A172 (cell line): ENCODE measurements at places on chromosomes 1 and 21. TPM values are rescaled to one million over a fixed set of nuclear protein-coding genes. Genes with fewer than 3 reads are reported as not detected.

Gene HSPA6
- total RNA-seq = 1.2 and 1.7 TPM in 2 replicates

Gene PPM1J
- total RNA-seq = 0.36 and 0.53 TPM in 2 replicates

Gene LCE3E
- not detected in 2 replicates for total RNA-seq

Gene CRP
- total RNA-seq = not detected in 2 replicates

Gene SERPINC1
- not detected in 2 replicates for total RNA-seq

Gene TCHH
- 0.02 TPM in 1 of 2 replicates, not detected in the other for total RNA-seq

Gene ZNF648
- not detected in 2 replicates for total RNA-seq

Gene CNR2
- not detected in 2 replicates for total RNA-seq

Gene PYHIN1
- not detected in 2 replicates for total RNA-seq

Gene VWA1
- 0.91 and 2.0 TPM in 2 replicates for total RNA-seq

Gene TNNT2
- 0.45 and 2.9 TPM in 2 replicates for total RNA-seq

Gene PRXL2B
- total RNA-seq = 23.1 and 27.9 TPM in 2 replicates

- no peak for DNase-seq
These were observed 253.5 kb downstream of the NTNG1 start for GRCh38 chr1:107394301-107394700.

DNA sequence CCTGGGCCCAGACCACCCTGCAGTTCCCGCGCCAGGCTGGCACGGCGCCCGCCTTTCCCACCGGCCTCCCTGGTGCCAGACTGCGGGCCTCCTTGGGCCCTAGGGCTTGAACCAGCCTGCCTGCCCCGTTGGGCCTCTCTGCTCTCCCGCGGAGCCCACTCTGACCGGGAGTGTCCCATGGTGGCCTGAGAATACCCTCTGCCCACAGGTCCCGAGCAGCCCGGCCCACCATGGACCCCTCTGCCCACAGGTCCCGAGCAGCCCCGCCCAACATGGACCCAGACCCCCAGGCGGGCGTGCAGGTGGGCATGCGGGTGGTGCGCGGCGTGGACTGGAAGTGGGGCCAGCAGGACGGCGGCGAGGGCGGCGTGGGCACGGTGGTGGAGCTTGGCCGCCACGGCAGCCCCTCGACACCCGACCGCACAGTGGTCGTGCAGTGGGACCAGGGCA lies 7.9 kb downstream of the MIB2 start:
- DNase-seq = no peak

- no peak for DNase-seq
These were observed 5.1 kb downstream of the PODN start for GRCh38 chr1:53066891-53067738.

DNA sequence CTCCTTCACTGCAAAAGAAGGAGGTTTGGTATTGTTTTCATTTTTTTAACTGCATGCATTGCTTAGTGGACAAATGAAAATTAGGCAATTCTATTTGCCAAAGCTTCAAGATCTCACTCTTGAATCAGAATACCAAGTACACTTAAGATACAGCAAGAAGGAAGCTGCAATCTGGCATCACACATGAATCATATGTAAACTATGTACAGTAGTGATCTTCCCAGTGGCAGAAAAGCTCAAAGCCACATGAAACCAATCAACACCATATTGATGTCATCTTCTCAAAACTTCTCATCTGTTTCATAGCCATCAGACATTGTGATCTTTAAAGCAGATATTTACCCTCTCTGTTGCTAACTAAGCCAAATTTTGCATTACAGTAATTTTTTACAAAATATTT lies 550.1 kb downstream of the LTN1 start:
- DNase-seq = no peak

GRCh38 chr21:39645331-39645730 lies 32.6 kb downstream of the B3GALT5 start:
- no peak for DNase-seq

- no peak for DNase-seq
These were observed 304 bp upstream of the GNG12 start for GRCh38 chr1:67833602-67833940.

GRCh38 chr1:52579415-52579814 lies 22.8 kb upstream of the GPX7 start:
- no peak for DNase-seq

- DNase-seq = no peak
These were observed 1208.7 kb downstream of the BRINP3 start for GRCh38 chr1:189269011-189269410.

- DNase-seq = no peak
These were observed 27.2 kb downstream of the CAPN2 start for GRCh38 chr1:223739366-223740037.

DNA sequence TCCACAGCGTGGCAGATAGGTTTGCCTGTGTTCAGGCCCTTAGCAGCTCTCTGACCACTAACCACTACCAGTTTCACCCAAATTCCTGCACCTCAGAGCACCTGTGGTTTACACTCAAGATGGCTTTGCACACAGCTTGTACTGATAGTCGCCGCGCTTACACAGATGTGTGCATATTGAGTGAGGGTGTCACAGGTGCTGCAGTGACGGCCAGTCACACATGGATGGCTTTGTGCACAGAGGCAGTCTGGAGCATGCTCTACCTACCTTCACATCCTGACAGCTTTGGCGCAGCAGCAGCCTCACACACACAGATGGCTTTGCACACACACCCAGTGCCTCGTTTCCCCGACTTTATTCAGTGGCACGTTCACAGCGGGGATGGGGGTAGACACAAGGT lies 7.5 kb downstream of the DMAP1 start:
- DNase-seq = no peak

DNA sequence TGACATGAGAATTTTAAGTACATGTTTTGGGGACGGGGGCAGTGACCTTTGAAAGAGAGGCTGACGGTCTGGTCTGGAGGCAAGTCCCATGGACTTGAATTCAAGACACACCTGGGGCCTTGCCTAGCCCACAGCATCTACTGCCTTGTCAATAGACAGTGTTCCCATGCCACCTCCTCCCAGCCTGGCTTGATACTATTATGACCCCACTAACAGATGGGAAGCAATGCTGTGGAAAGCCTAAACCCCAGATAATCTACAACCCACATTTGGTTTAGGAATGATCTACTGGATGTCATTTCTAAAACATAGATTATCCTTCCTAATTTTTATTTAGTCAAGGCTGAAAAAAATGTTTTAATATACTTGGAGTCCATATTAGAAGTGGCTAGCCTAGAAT lies 17.8 kb upstream of the NFASC start:
- DNase-seq = no peak

- no peak for DNase-seq
These were observed 45.4 kb upstream of the POFUT2 start for GRCh38 chr21:45332981-45333582.

DNA sequence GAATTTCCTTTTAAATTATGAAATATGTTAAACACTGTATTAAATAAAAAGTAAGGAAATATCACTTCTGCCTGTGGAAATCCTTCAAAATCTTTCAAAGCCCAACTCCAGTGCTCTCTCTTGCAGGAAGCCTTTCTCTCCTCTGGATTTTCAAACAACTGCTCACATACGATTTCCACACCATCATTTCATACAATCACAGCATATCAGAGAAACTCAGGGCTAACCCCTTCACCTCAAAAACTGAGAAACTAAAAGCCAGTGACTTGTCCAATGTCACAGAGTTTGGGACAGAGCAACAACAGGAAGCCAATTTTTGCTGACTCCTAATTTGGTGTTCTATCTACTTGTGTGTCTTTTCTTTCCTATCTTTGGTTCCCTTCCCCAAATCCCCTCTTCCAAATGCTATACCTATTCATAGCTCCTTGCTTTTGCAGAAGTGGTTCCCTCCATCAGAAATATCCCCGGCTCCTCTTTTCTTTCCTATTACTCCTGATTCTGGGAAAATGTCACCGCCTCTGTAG lies 12.4 kb upstream of the TAL1 start:
- no peak for DNase-seq

DNA sequence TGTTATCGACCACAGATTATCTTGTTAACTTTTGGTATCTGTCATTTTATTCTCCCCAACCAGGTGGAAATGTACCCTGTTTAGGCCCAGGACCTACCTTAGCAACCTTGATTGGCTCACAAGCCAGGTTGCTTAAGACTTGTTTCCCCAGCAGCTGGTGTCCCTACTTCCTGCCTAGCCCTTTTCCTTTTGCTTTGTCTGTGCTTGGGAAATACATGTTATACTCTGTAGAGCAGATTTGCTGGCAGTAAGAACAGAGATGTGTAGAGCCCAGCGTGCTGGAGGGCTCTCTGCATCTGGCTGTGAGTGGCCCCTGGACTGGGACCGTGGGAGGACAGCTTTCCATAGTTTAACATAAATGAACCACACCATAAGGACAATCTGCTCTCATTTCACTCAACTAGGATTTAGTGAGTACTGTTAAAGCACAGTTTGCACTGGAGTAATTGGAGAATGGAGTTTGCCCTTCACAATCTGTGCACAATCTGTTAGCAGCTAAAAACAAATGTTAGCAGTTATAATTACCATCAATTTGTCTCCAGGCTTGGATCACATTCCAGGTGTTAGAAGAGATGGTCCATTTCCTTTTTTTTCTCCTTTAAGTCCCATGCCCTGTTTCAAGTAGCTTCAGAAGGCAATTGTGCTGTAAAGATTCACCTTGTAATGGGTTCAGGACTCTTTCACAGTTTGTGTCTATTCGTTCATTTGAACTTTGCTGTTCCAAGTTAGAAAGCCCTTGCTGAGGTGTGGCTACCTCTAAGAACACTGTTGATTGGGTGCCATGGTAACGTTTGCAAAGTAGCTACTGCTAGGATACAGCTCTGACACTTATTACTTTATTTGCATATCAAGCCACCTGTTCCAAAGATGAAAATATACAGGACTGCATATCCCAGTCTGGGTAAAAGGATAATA lies at the start of gene APOBEC4:
APOBEC4 (minus strand) TSS at position 770 of the 915 bp plus-strand sequence. CDS start 4,535 bp downstream, outside the sequence.
- DNase-seq = no peak

GRCh38 chr1:244330318-244330625 lies 121.4 kb downstream of the ADSS2 start:
- DNase-seq = no peak

DNA sequence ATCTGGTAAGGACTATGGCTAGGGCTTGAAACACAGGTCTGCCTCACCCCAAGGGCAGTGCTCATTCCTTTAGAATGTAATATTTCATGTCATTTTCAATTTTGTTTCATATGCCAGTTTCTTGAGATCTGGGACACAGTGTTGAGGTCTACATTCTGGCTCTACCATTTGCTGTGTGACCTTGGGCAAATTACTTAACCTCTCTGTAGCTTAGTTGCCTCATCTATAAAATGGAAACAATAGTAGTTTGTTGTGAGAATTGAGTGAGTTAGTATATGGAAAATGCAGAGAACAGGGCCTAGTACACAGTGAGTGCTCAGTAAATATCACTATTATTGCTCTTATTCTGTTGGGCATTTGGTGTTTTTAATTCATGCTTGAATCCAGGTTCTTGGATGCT lies 84.4 kb downstream of the WDR3 start:
- DNase-seq = no peak

GRCh38 chr1:219143735-219144134 lies 29.9 kb upstream of the LYPLAL1 start:
- DNase-seq = peak; percentile 63

DNA sequence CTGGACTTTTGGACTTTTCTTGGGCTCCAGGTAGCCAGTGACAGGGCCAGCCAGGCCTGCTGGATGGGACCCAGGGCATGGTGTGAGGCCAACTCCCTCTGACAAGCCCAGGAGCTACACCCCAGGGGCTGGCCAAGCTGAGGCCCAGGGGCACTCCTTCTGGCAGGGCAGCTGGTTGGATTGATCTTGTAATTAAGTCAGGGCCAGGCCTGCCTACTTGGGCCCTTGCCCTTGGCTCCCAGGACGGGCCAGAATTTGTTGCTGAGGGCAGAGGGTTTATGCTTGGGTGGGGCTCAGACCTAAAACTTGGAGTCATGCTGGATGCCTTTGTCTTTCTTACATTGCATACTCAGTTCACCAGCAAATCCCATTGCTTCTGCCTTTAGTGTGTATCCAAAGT lies 20.7 kb downstream of the KCNA2 start:
- no peak for DNase-seq

GRCh38 chr21:31538816-31539215 lies 120.7 kb upstream of the SOD1 start:
- no peak for DNase-seq

GRCh38 chr1:208183977-208184911 lies 59.9 kb downstream of the PLXNA2 start:
- peak; percentile 99 for DNase-seq

GRCh38 chr1:197923038-197923437 lies 5.9 kb downstream of the LHX9 start:
- no peak for DNase-seq

- DNase-seq = peak; percentile 51
These were observed 340.2 kb upstream of the NR5A2 start for GRCh38 chr1:199687321-199687720.

DNA sequence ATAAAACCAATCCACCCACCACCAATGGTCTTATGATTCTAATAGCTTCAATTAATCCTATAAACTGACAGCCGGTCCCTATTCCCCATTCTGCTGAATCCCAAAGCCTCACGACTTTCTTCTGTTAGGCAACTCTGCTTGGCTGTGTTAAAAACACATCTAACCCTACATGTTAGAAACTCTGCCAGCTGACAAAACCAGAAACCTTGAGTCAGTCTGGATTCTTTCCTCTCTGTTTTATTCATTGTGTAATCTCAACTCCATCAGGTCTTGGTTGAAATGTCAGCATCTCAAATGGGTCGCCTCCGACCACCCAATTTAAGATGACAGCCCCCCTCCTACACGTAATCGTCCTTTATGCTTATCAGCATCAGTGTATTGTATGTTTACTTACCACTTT lies 312.1 kb downstream of the DISC1 start:
- no peak for DNase-seq

DNA sequence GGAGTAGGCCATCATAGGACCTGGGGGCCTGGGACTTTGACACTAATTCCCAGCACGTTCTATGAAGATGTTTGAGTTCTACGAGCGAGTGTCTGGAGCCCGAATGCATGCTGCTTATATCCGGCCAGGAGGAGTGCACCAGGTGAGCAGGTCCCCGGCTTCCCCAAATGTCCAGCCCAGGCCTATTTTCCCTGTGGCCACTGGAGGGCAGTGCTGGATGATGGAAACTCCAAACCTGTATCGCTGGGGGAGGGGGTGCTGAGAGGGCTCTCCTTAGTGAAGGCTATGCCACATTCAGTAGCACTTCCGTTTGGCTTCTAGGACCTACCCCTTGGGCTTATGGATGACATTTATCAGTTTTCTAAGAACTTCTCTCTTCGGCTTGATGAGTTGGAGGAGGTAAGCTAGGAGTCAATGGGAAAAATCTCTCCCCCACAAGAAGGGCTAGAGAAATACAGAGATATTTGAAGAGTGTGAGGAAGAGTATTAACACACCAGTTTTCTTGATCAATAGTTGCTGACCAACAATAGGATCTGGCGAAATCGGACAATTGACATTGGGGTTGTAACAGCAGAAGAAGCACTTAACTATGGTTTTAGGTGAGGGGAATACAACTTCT lies 5.2 kb upstream of the FCER1G start:
- peak; percentile 83 for DNase-seq

- no peak for DNase-seq
These were observed 19.5 kb downstream of the LUZP1 start for GRCh38 chr1:23149114-23149513.

GRCh38 chr1:62209931-62210595 lies 15.4 kb downstream of the L1TD1 start:
- DNase-seq = peak; percentile 71
